Gastrocnemius medialis (tissue), 4 donors: ENCODE measurements at places on chromosomes 6 and 20.

DNA sequence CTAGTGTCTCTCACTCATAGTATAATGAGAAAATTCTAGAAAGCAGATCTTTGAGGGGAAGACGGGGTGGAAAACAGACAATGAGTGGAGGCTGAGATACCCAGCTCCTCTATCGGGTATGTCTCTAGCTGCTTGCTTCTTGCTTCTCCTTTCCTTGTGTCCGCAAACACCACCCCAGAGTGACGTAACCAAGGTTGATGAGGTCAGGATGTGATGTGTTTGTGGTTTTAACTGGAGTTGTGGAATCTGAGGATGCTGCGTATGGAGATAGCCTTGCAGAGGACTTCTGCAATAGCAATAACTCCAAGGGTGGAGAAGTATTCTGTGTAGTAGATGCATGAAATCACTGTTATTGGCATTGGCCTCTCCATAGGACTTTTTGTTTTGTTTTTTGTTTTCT, 132.7 kb upstream of the IFNGR1 start:
- no peak for DNase-seq

- DNase-seq = no peak
Observed at GRCh38 chr6:128167552-128167951, 266.7 kb upstream of the THEMIS start.

GRCh38 chr6:158072083-158072721, 90.5 kb downstream of the SYNJ2 start:
- DNase-seq = peak; percentile 39

- no peak for DNase-seq
Observed at GRCh38 chr6:44636561-44637248, 249.2 kb downstream of the CDC5L start.

- DNase-seq = no peak
Observed at GRCh38 chr6:127177030-127177922, 58.8 kb downstream of the RSPO3 start.

GRCh38 chr6:143536461-143536865, 24.9 kb upstream of the FUCA2 start:
- no peak for DNase-seq

GRCh38 chr6:11085758-11086435, 7.7 kb upstream of the SMIM13 start:
- no peak for DNase-seq

GRCh38 chr20:47358672-47359529, 2.4 kb upstream of the ZMYND8 start:
- DNase-seq = peak; percentile 88

- no peak for DNase-seq
Observed at GRCh38 chr6:137000825-137001224, 43.9 kb downstream of the IL20RA start.

GRCh38 chr6:120614723-120615122, 719.6 kb downstream of the TBC1D32 start:
- no peak for DNase-seq

- peak; percentile 76 for DNase-seq
Observed at GRCh38 chr20:58906894-58907293, 54.4 kb downstream of the GNAS start.

- DNase-seq = no peak
Observed at GRCh38 chr6:5353971-5354370, 92.7 kb downstream of the FARS2 start.

DNA sequence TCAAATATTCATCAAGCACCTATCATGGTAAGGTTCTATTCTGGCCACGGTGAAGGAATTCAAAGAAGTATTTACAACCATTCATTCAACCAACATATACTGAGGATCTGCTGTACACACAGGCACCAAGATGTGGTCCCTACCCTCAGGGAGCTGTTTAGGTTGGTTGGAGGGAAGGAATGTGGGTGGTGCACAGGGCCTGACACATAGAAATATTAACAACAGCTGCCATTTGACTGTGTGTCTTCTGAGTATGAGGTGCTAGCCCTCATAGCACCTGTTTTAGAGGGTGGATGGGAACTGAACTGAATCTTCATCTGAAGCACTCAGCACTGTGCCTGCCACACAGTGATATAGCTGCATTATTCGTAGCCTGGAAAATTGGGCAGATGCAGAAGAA, 7.3 kb downstream of the SNPH start:
- no peak for DNase-seq

DNA sequence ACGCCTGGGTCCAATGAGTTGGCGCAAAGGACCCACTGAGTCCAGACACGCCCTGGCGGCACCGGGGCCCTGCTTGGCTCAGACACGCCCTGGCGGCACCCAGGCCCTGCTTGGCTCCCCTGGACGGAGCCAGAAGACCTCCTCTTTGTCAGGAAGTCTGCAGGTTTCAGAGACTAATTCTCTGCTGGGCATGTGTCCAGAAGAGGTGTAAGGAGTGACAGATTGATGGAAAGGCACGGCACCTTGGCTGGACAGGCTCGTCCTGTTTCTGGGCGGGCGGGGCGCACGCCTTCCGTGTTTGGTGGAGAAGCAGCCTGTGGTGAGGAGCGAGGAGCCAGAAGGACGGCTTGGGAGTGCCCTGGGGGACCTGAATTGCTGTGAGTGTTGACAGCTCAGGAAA, 23.1 kb upstream of the DACT2 start:
- no peak for DNase-seq

- no peak for DNase-seq
Observed at GRCh38 chr20:37346535-37347346, 801 bp downstream of the SRC start.

- no peak for DNase-seq
Observed at GRCh38 chr6:152836523-152836922, 85.9 kb downstream of the VIP start.

- no peak for DNase-seq
Observed at GRCh38 chr6:107819964-107820337, 4.2 kb downstream of the SCML4 start.

- DNase-seq = no peak
Observed at GRCh38 chr6:160142115-160142715, 20.6 kb downstream of the SLC22A1 start.

- DNase-seq = no peak
Observed at GRCh38 chr20:46123482-46124245, 5.5 kb downstream of the CD40 start.

GRCh38 chr6:44667226-44667625, 279.7 kb downstream of the CDC5L start:
- no peak for DNase-seq

GRCh38 chr6:15313367-15313766, 67.5 kb downstream of the JARID2 start:
- peak; percentile 60 for DNase-seq

- DNase-seq = no peak
Observed at GRCh38 chr20:16819483-16819882, 71.3 kb downstream of the OTOR start.

DNA sequence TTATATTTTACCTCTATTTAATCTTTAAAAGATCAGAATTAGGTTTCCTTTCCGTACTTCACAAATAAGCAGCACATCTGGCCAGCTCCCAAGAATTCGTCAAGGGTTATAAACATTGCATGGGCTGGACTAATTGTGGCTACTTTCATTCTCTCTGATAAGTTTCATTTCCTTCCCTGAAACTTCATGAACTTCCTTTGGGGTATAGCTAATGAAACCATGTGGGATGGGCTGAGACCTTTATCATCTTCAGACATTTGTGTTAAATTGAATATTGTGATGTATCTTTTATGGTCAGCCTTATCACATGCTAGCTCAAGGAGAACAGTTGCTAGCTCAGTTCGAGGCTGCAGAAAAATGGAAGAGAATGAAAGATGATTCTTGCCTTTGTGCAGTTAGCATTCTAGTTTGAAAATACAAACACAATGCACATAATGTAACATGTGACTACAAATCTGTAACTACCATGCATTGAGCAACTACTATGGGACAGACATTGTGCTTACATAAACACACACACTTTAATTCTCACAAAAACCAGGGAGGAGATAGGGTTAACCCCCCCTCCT, 1.7 kb upstream of the GMPR start:
- DNase-seq = no peak

GRCh38 chr6:53101006-53101405, 35.8 kb downstream of the FBXO9 start:
- DNase-seq = no peak

DNA sequence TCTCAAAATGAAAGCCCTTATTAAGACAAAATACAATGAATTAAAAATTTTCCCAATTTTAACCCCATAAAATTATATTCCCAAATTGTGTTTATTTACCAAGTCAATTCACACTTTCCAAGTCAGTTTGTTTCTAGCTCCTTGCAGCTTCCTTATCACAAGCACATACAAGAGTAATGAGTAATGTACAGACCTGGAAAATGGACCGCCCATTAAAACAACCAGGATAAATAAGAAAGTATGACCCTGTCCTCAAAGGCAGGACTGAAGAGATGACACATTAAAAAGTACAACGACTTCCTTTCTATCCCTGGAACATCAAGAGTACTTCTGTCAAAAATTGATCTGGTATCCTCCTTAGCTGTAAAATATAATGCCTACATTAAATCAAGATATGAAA, 47.1 kb upstream of the TMX4 start:
- DNase-seq = no peak

- DNase-seq = no peak
Observed at GRCh38 chr6:162217058-162217457, 510.5 kb downstream of the PRKN start.

- DNase-seq = no peak
Observed at GRCh38 chr6:45920819-45921511, 94.7 kb downstream of the CLIC5 start.
